ENCODE measurements at places on chromosomes 1 and 21.

DNA sequence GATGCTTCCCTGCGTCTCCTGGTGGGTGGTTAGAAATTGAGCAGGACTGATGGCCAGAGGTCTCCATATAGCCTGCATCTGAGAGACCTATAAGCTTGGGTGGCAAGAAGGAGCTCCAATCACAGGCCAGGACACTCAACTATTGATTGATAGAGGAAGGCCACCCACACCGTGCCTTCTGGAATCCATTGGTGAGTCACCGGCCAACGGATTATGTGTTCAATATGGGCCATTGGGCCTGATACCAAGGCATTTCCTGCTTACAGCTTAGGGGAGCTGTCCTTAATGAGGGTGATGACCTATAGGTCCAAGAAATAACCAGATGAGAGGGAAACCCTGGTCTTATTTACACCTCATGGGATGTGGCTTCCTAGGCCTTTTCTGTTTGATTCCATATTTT is 115.1 kb downstream of the PLPP3 start:
- no peak for DNase-seq

DNA sequence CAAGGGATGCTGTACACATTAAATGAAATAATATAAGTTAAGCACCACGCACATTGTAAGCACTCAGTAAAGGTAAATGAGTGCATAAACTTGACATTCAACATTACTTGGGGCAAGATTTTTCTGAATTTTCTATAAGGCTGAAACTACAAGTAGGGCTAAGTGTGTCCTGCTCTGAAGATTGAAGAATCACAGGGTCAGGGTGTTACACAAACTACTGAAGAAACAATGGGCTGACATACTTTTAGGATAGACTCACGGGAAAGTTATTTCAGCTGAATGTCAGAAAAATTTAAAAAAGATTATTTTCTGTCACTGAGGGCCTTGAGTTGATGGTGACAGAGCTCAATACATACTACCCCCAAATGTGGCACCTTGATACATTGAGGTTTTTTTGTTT is 644.2 kb upstream of the PLXNA2 start:
- DNase-seq, result no peak

DNA sequence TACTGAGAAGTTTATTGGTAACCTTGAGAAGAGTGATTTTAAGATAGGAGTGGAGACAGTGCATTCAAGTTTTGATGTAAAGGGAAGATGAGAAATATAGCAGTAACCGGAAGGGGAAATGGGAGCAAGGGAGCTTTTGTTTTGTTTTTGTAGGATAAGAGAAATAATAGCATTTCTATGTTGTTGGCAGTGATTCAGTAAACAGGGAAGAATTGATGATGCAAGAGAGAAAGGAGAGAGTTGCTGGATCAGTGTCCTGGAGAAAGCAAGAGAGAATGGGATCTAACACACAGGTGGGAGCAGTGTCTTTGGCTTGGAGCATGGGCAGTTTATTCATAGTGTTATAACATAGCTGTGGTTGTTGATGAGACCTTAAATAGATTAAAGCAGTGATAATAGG is 56.4 kb downstream of the OSBPL9 start:
- DNase-seq, result no peak

DNA sequence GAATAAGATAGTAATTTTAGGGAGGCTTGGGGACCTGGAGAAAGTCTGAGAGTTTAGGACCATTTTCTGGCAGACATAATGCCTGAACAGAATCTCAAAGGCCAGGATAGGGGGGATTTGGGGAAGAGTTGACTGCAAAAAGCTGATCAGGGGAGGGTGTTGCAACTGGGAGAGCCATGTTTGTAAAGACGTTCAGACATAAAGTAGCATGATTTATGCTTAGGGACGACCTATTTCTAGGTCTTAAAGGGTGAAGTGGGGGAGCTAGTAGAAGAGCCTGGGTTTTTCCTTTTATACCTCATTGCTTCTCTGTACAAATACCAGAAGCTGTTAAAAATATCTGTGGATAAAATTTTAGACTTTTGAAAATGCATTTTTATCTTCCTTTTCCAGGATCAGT is 51.2 kb downstream of the FNBP1L start:
- DNase-seq, result no peak

DNA sequence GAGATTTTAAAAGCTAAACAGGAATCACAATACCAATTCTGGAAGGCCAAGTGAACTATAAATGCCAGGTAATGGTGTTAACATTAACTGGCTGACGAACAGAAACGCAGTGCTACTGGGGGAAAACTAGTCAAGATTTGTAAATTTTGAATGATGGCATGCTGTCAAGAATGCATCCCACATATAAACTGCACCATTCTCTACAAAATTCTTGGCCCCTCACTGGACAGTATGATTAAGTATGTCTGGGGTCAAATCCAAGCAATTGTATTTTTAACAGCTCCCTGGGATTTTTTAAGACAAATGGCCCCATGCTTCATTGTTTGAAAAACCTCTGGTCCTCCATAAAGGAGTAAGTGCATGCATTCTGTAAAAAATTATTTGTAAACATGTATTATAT is 73.2 kb upstream of the COA6 start:
- no peak for DNase-seq

- peak; percentile 80 for DNase-seq
These were observed 4.5 kb downstream of the ADARB1 start for GRCh38 chr21:45078877-45079281.

Measured in stimulated activated effector memory CD8-positive, alpha-beta T cell treated with anti-CD3 and anti-CD28 coated beads, Interleukin-12 subunit alpha, Interleukin-12 subunit beta, amount 100 ng/mL, for 72 hours (primary cell).